ENCODE measurements at places on chromosomes 2 and 18. TPM values are rescaled to one million over a fixed set of nuclear protein-coding genes. Genes with fewer than 3 reads are reported as not detected.

DNAJC27 gene
- 1.3 TPM for total RNA-seq

KCNIP3 gene
- 0.99 TPM for total RNA-seq

CNGA3 gene
- not detected for total RNA-seq

COL3A1 gene
- 16.9 TPM for total RNA-seq

ANTXR1 gene
- 11.4 TPM for total RNA-seq

STRADB gene
- total RNA-seq: 17.8 TPM

ADGRF3 gene
- total RNA-seq: not detected

NCKAP1 gene
- 107 TPM for total RNA-seq

CCT4 gene
- 180 TPM for total RNA-seq

COBLL1 gene
- 14.6 TPM for total RNA-seq

CCBE1 gene
- 0.85 TPM for total RNA-seq

C2orf66 gene
- total RNA-seq: 0.56 TPM

TMEM127 gene
- 20.9 TPM for total RNA-seq

USP40 gene
- 20.6 TPM for total RNA-seq

AFF3 gene
- total RNA-seq: 0.14 TPM

SETBP1 gene
- total RNA-seq: 5.3 TPM

FBLN7 gene
- not detected for total RNA-seq

TFCP2L1 gene
- total RNA-seq: 12.9 TPM

PFN4 gene
- not detected for total RNA-seq

TBR1 gene
- not detected for total RNA-seq

D2HGDH gene
- total RNA-seq: 21.9 TPM

PSMA8 gene
- not detected for total RNA-seq

RND3 gene
- total RNA-seq: 50.6 TPM

HOXD12 gene
- not detected for total RNA-seq

DQX1 gene
- 5.3 TPM for total RNA-seq

PDE11A gene
- not detected for total RNA-seq

GYPC gene
- total RNA-seq: 2.8 TPM

TCF4 gene
- total RNA-seq: 19.5 TPM

ZBTB7C gene
- total RNA-seq: 2.6 TPM

MAIP1 gene
- 24.3 TPM for total RNA-seq

SERPINB3 gene
- total RNA-seq: 212 TPM

CHN1 gene
- 4.4 TPM for total RNA-seq

CD8A gene
- not detected for total RNA-seq

ANKRD29 gene
- total RNA-seq: 4.0 TPM

SCN9A gene
- total RNA-seq: 0.71 TPM

ALPG gene
- total RNA-seq: not detected

FNDC4 gene
- 12.5 TPM for total RNA-seq

ABHD1 gene
- not detected for total RNA-seq

RETREG2 gene
- 43.3 TPM for total RNA-seq

CROCC2 gene
- not detected for total RNA-seq

SFT2D3 gene
- 7.9 TPM for total RNA-seq

NEURL3 gene
- not detected for total RNA-seq

SPDYA gene
- total RNA-seq: 0.28 TPM

CYS1 gene
- 0.28 TPM for total RNA-seq

FRZB gene
- 0.21 TPM for total RNA-seq

VWA3B gene
- total RNA-seq: not detected

TMEM247 gene
- not detected for total RNA-seq

UCN gene
- 1.7 TPM for total RNA-seq

MYOM1 gene
- total RNA-seq: 0.09 TPM
